ENCODE measurements at places on chromosomes 3 and 15.

DNA sequence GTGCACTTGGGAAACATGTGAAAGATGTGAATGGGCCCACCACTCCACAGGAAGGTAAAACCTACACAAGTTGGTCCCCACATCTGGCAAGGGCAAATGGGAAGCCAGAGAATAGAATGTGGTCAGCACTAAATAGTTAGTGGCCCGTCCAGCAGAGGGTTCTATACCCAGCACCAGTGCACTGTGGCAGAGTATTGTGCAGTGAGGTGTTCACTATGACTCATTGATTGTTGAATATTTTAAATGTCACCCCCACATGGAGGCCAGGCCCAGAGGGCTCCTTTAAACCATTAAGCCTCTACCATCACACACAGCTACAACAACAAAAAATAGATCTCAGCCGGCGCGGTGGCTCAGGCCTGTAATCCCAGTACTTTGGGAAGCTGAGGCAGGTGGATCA lies 11.7 kb downstream of the FRMD5 start:
- DNase-seq = no peak

DNA sequence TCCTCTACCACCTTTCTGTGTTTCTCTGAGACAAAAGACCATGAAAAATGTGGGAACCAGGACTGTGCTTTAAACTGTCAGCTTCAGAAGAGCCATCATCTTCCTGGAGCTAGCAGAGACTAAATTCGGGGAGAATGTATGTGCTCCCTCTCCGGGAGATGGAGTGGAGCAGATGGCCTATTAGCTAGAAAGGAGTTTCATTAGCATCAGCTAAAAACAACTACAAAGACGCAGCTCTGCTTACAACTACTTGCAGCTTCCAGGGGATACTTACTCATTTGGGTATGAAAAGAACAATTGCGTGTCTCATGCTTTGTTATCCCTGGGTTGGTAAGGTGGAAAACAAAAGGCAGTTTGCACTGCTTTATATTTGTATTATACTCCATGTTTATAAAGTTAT lies 159.6 kb downstream of the MFSD1 start:
- no peak for DNase-seq

GRCh38 chr15:64038878-64039610 lies 7.2 kb downstream of the DAPK2 start:
- no peak for DNase-seq

GRCh38 chr15:33795070-33795469 lies 173.2 kb upstream of the CHRM5 start:
- no peak for DNase-seq

GRCh38 chr3:65342084-65342683 lies 654.4 kb upstream of the ADAMTS9 start:
- no peak for DNase-seq

GRCh38 chr15:78312957-78313356 lies 13.5 kb upstream of the SKIC8 start:
- DNase-seq = no peak

- peak; percentile 62 for DNase-seq
Measured at GRCh38 chr3:113287803-113288648, 76.7 kb downstream of the BOC start.

DNA sequence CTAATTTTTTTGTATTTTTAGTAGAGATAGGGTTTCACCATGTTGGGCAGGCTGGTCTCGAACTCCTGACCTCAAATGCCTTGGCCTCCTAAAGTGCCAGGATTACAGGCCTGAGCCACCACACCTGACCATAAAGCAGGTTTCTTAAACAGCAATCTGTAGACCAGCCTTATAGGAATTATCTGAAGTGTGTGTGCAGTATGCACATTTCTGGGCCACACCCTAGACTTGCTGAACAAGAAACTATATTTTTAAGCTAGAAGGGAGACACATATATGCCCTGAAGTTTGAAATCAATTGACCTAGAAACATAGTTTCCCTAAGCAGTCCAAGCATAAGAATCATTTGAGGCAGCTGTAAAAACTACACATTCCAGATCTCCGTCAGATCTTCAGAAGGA lies 805.7 kb downstream of the TUSC7 start:
- DNase-seq = no peak

DNA sequence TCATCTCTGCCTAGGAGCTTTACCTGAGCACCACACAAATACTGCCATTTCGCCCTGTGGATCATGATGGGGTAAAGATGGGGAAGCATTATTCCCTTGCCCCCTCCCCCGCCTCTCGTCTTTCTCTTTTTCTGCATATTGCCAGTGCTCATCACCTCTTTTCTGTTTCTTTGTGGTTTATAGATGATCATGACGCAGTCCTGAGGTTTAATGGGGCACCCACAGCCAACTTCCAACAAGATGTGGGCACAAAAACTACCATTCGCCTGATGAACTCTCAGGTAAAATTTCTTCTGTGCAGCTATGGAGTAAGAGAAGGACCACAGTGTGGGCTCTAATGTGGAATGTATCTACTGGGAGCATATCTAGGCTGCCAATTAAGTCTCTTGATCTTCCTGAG lies 88.2 kb downstream of the RPL39L start:
- DNase-seq = no peak

DNA sequence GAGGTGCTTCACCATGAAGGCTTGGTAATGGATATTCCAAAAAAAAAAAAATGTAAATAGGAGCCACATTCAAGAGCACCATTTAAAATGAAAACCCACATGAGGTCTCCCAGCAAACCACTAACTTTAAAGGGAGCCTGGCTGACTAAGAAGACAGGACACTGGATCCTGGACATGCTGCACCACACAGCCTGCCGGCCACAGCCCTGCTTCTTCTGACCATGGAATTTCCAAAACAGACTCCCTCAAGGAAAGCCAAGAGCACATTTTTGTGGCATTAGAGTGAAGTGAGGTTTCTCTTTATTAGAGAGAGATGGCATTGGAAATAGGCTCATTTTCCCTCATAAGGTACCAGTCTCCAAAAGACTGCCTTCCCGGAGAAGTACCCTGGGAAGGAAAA lies 113.9 kb downstream of the RORA start:
- no peak for DNase-seq

DNA sequence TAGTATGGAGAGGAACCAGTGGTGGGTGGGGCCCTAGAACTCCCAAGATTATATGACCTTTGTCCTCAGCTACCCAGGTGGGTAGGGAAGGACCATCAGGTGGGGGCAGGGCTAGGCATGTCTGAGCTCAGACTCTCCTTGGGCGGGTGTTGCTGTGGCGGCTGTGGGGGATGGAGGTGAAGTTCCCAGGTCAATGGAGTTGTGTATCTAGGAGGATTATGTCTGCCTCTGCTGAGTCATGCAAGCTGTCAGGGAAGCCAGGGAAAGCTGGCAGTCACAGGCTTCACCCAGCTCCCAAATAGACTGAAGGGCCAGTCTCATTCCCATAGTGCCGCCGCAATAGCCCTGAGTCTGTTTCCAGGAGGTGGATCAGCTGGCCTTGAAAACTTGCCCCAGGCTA lies 139.7 kb upstream of the CFAP20DC start:
- DNase-seq = no peak

DNA sequence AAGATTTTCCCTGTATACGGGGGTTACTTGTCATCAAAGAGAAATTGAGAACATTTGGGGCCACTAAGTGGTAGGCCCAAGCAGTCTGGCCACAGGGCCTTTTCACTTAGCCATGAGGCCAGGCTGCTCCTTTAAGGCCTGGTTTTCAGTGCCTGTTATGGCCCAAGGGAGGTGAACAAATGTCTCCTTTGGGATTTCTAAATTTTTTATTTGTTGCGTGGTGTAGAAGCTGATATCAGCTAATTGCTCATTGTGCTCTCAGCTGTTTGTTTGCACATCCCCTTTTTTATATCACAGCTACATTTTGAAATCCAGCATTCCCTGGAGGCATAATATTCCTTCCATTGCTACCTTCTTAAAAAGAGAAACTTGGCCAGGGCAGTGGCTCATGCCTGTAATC lies 48.5 kb downstream of the RLBP1 start:
- DNase-seq = no peak

- DNase-seq = no peak
Measured at GRCh38 chr3:53763353-53763752, 82.9 kb downstream of the CHDH start.

GRCh38 chr3:112730210-112730609 lies 89.3 kb upstream of the CCDC80 start:
- DNase-seq = no peak

GRCh38 chr15:80779658-80780415 lies 667 bp downstream of the CEMIP start:
- no peak for DNase-seq

DNA sequence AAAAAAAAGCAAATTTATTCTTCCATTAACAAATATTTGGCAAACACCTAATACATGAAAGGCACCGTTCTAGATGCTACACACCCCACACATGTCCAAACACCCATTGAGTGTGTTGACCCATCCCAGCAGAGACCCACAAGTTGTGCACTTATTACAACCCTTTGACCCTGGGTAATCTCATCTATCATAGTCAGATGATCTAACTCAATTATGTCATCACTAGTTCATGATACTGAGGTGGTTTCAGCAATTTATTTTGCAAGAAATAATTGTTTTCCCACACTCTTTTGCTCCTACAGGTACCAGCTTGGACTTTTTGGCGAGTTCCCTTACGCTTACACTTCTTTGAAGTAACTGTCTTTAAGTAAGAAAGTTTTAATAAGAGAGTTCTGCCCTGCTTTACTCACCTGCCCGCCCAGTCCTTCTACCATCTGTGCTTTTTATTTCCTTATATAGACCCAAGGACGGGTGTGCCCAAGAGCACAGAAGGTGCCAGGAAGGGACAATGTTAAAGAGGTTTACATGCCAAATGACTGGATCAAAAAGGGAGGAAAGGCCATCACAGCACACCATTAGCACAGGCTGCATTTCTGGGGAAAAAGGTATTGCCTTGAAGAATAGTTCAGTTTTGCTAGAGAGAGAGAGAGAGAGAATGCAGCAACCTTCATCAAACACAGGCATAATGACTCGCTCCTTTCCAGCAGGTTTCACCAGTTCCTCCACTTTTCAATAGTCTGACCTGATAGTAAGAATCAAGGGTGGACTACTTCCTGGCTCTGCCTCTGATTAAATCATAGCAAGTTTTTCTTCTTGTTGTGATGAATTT lies 54.5 kb upstream of the ATP11B start:
- DNase-seq = no peak

- DNase-seq = no peak
Measured at GRCh38 chr3:52393131-52393807, 51.6 kb downstream of the SEMA3G start.

DNA sequence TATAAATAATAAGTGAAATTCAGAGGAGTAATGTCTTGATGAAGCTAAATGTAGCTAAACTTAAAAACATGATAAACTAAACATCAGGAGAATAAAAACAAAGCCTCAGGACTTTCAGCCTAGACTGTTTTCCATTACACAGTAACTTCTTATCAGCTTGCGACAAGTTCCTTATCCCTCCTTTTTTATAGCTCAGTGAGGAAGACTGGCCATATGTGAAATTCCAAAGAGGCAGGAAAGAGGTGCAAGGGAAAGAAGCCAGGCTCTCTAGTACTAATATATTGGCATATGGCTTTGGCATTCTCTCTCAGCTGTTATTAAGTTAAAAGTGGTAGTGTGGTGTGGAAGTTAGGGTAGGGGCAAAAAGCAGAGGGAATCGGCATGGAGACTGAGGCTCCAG lies 4.4 kb downstream of the COX17 start:
- no peak for DNase-seq

DNA sequence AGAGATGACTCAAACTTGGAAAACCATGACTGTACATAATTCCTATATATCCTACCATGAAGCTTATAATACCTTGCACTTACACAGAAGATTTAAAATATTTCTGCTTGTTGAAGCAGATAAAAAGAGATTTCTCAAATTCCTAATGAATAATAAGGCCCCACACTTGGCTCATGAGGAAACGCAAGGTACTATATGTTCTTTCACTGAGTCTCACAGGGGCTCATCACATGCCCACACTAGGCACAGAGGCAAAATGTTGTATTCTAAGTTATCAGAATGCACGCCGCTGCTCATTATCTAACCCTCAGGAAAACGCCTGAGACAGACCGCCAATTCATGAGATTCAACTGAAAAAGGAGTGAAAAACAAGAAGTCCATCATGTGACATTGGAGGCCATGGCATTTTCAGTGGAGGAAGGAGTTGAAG lies 5.6 kb downstream of the MYO1E start:
- DNase-seq = no peak

GRCh38 chr3:117681619-117682018 lies 972.0 kb downstream of the TUSC7 start:
- DNase-seq = no peak

GRCh38 chr3:25038922-25039321 lies 389.1 kb upstream of the RARB start:
- DNase-seq = no peak

DNA sequence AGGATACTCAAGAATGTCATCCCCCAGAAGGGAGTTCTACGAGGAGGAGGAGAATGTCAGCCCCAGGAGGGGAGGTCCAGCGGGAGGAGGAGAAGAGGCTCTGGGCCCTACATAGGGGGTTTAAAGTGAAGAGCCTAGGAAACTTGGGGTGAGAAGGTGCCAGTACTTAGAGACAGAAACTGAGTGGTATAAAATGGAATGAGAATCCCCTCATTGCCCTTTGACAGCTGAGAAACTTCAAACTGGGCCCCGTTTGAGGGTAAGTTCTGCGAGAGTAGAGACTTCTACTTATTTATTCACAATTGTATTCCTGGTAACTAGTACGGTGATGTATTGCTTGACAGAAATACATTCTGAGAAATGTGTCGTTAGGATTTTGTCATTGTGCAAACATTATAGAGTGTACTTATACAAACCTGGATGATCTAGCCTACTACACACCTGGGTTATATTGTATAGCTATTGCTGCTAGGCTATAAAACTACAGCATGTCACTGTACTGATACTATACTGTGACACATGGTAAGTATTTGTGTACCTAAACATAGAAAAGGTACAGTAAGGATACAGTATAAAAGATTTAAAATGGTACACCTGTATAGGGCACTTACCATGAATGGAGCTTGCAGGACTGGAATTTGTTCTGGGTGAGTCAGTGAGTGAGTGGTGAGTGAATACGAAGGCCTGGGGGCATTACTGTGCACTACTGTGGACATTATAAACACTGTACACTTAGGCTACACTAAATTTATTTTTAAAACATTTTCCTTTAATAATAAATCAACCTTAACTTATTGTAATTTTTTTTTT lies 62.0 kb downstream of the TSC22D2 start:
- no peak for DNase-seq

GRCh38 chr3:130258532-130258952 lies 86.9 kb upstream of the COL6A5 start:
- no peak for DNase-seq

GRCh38 chr15:68599153-68599545 lies 20.4 kb downstream of the CORO2B start:
- DNase-seq = no peak

DNA sequence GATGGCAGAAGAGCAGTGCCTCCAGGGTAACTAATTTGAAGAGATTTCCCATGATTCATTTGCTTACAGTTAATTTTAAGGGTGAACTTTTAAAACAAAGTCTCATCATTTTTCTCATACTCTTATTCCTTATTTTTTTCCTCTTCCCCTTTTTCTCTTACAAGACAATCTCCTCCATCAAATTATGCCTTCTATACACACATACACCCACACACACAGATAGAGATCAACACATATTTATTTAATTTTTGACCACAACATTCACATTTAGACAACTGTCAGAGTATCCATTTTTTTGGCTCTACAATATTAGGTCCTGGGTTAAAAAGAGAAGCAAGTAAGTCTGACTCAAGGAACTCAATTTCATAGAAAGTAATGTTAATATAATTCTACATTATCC lies 37.6 kb downstream of the AAGAB start:
- DNase-seq = no peak

GRCh38 chr15:46751303-46751702 lies 966.0 kb upstream of the SEMA6D start:
- no peak for DNase-seq
